ENCODE measurements at places on chromosomes 3 and 15.

- no peak for DNase-seq
Measured at GRCh38 chr15:84111575-84111974, 124.0 kb upstream of the GOLGA6L4 start.

- no peak for DNase-seq
Measured at GRCh38 chr3:168088106-168088720, 7.5 kb downstream of the GOLIM4 start.

DNA sequence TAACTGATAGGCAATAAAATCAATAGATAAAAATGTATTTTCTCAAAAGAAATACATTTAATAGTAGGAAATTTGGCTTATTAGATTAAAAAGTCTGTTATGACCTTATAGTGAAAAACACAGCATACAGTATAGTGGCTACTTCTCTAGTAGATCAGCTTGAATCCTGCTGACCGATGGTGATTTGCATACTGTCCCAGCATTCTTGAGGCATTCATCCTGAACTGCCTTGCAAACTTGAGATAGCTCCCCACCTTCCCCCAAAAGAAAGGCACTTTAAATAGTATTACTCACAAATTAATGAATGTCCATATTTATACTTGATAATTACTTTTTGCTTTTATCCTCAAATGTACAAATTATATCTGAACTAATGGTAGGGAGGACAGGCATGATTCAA is 6.7 kb downstream of the CHMP2B start:
- no peak for DNase-seq

DNA sequence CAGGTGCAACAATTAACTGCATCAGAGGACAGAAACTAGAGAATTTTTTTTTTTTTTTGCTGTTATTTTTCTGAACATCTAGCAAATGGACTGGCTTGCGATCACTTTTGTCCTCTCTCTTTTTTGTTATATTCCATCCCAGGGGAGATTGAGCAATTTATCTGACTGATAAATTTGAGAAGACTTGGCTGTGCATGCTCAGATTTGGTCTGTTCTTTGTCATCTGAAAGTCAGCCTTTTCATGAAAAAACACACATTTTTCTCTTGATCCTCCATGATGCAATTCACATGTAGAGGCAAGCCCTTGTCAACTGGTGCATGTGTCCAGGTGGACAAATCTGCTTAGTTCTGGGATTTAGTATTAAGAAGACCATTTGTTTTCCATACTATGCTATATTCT is 309.3 kb downstream of the LRRC3B start:
- no peak for DNase-seq

- no peak for DNase-seq
Measured at GRCh38 chr3:154615471-154615870, 185.5 kb upstream of the GPR149 start.

- DNase-seq, result no peak
Measured at GRCh38 chr3:167084545-167084944, 295.6 kb downstream of the ZBBX start.

GRCh38 chr3:178289544-178290160 is 246.6 kb upstream of the KCNMB2 start:
- no peak for DNase-seq

DNA sequence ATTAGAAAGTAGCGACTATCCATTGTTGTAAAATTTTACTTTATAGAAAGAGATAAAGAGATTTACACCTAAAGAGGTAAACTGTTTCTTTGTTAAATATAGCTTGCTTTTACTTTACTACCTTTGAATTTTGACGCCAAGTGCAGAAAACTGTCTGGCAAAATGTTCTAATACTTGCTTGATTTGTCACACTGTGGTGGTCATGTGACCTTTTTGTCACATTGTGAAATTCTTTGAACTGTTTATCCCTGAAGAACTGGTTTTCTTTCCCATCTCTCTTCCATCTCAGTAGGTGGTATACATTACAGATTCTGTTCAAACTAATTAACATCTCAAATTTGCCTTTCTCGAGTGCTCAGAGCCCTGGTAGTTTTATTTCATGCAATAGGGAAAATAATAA is 327.4 kb downstream of the NAALADL2 start:
- no peak for DNase-seq

DNA sequence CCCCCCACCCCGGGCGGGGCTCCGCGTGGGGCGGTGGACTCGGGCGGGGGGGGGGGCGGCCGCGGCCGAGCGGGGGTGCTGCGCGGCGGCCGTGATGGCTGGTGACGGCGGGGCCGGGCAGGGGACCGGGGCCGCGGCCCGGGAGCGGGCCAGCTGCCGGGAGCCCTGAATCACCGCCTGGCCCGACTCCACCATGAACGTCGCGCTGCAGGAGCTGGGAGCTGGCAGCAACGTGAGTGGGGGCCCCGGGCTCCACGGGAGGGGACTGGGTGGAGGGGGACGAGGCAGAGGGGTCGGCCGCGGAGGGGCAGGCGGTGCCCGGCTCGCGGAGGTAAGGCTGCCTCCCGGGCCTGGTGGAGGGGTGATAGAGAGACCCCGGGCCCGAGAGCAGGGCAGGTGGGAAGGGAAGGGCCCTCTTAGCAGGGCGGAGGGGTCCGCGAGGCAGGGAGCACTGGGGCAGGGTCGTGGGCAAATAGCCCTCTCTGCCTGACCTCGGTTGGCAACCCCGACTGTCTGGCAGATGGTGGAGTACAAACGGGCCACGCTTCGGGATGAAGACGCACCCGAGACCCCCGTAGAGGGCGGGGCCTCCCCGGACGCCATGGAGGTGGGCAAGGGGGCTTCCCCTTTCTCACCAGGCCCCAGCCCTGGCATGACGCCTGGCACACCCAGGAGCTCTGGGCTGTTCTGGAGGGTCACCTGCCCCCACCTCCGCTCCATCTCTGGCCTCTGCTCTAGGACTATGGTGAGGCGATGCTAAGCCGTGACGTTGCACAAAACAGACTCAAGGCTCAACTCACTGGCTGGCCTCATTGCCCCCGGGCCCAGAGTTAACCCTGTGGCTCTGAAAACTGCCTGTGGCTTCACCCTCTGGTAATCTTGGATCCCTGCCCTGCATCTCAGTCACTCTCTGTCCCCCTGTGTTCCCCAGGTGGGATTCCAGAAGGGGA is at the start of gene ECE2:
ECE2 (plus strand) TSS at position 62 of the 950 bp plus-strand sequence; CDS start at position 194, 132 bp downstream.
- DNase-seq, result no peak

DNA sequence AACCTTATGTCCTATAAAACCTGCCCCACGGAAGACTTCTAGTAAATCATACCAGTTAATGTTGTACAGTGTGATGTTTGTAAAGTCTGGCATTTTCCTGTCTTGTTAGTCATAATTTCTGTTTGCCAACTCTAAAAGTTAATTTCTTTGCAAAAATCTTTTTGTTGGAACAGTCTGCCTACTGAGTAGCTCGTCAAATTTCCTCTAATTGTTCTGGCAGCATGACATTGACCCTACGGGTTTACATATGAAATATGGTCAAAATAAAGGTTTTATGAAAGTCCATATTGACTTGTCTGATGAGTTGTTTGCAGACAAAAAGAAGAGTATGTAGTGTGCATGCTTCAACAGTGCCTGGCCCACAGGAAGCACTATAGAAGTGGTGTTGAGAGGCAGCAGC is 79.8 kb upstream of the SOX2 start:
- no peak for DNase-seq

- DNase-seq, result no peak
Measured at GRCh38 chr3:178236555-178237277, 299.5 kb upstream of the KCNMB2 start.

GRCh38 chr3:128598884-128599664 is 51.5 kb downstream of the RPN1 start:
- DNase-seq, result no peak

GRCh38 chr15:84762840-84763572 is 14.6 kb downstream of the ZNF592 start:
- DNase-seq, result no peak

DNA sequence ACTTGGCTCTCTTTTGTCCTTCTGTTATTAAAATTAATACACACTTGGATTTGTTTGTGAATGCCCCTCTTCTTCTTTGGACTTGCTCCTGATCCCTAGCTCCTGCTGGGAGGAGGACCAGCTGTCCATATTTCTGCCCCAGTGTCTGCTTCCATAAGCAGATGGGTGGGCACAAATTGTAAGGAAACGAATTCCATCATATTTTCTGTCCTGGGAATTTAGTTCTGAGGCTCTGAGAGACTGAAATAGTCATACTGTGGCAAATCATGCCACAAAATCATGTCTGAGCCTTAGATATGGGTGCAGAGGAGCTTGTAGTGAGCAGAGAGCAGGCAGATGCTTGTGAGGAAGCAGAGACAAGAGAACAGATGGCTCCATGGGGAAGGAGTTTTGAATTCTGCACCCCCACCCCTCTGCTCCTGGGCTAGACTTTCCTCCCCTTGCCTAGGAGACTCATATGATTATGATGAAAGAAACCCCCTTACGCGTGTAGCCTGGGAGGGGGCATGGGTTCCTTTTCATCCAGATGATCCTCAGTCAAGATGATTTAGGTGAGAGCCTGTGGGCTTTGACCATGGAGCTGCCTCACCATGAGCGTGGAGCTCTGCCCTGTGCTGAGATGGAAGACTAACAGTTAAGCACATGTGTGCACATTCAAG is 50.6 kb downstream of the SV2B start:
- no peak for DNase-seq

GRCh38 chr3:30984855-30985749 is 90.6 kb upstream of the GADL1 start:
- DNase-seq, result no peak

DNA sequence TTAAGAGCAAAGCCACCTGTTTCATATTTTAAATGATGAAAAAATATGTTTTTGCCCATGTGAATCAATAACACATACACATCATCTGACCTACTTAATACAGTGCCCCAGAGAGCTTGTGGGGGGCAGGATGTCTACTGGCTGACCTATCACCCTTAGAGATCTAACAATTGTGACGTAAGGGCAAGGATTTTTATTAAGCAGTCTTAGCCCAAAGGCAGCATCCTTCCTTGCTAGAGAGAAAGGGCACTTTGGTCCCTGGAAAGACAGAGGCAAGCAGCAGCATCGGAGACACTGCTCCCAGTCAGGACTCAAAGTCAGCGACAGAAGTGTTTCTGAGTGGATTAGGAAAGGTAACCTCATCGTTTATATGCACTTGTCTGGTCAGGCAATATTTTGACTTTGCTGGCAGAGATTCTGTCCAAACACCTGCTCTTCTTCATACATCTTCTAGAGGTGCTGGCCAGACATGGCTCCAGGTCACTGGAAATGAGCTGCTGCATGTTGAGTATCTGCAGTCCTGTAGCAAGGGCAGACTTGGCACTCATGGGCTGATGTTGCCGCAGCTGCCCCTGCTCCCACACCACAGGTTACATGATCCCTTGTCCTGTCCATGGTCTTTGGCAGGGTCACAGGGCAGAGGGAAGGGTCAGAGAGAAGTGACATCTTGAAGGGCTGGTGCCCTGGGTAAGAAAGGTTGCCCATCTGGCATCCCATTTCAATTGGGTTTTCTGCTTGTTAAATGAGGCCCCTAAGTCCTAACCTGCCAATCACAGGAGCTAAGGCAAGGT is 1.8 kb downstream of the CXCR6 start:
- no peak for DNase-seq

GRCh38 chr3:41418961-41419691 is 219.8 kb downstream of the CTNNB1 start:
- DNase-seq, result no peak

DNA sequence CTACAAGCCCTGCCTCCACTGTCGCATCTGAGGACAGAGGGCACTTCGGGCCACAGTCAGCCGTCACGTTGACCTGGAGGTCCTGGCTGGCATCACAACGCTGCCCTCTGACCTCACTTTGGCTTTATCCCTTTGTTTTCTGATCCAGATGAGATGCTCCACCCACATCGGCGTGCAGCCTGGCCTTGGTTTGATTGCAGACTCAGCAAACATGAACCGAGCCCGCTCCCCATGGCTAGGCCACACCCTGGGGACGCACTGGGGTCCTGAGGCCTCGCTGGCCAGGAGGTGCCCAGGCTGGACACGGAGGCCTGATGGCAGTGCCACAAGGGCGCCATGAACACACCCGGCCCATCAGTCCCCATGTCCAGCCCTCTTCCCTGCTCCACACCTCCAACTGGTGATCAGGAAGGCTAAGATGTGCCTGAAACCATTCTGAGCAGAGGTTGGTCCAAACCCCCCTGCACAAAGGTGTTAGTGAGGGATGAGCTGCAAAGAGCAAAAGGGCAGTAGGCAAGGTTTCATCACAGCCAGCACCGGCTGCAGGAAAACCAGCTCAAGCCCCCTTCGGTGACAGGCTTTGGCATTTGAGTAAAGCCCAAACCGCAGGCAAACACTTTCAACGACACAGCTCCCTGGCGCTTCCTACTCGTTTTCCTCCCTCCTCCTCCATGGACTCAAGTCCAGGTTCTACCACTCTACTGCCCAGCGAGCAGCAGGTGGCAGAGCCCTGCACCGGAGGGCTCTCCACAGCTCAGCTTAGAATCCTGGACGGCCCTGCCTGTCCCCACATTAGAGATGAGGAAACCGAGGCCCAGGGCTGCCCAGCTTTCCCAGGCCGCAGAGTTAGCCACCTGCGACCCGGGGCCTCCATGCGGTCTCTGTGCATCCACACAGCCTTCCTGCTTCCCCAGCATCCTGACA is 165.8 kb downstream of the NUP210 start:
- DNase-seq, result no peak

GRCh38 chr15:66172324-66172980 is 81.1 kb downstream of the MEGF11 start:
- DNase-seq, result no peak

DNA sequence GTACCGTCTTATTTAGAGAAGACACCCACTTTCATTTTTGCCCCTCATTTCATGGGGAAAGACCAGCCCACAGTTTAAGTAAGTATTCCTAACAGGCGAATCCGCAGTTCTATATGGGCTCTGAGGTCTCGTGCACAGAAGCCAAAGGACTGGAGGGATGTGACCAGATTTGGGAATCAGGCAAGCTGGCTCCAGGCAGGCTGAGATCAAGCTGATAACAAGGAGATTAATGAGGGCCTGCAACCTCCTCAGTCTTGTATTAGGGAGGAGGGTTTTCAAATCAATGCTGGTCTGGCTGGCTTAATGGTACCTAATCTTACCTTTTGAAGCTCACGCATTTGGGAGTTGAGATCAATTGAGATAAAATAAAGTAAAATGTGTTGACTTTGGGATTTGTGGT is 15.3 kb downstream of the ST8SIA2 start:
- no peak for DNase-seq

- no peak for DNase-seq
Measured at GRCh38 chr3:192818126-192818525, 90.8 kb upstream of the FGF12 start.

- no peak for DNase-seq
Measured at GRCh38 chr15:101210466-101210865, 41.4 kb downstream of the CHSY1 start.

GRCh38 chr3:24683633-24684384 is 189.2 kb upstream of the THRB start:
- peak; percentile 51 for DNase-seq

GRCh38 chr3:36874424-36874823 is 70.4 kb downstream of the TRANK1 start:
- DNase-seq, result no peak

GRCh38 chr15:72614810-72615532 is 39.5 kb upstream of the GOLGA6B start:
- DNase-seq, result no peak

GRCh38 chr3:78912259-78912658 is 855.5 kb downstream of the ROBO1 start:
- peak; percentile 54 for DNase-seq

- DNase-seq, result no peak
Measured at GRCh38 chr15:70451821-70452653, 311.3 kb downstream of the UACA start.

All from D341Med (cell line).